NCI-H510A treated with DMSO at 0.1 percent for 48 hours (cell line): ENCODE measurements at places on chromosomes 6 and 20.

- no peak for DNase-seq
These were observed 17.2 kb downstream of the ZBTB2 start for GRCh38 chr6:151374036-151374683.

DNA sequence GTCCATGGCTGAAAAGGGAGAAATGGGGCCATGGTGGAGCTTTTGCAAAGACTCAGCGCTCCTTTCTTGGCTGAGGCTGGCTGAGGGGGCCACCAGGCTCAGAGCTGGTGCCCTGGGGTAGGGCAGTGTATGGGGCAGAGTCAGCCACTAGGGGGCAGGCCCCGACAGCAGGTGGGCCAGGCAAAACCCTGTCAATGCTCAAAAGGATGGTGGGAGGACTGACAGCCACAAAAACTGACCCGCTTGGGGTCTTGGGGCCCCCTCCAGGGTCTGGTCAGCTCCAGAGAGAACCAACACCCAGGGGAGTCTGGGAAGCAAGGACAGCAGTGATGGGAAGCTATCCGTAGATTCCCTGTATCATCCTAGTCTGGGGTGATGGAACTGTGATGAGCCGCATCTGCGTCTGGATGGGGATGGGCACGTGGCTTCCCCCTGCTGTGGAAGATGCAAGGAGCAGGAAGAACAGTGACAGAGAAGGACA, 306.9 kb downstream of the DHX35 start:
- peak; percentile 38 for DNase-seq

GRCh38 chr20:34797012-34797995, 28.1 kb downstream of the NCOA6 start:
- DNase-seq = no peak

GRCh38 chr20:12434672-12435071, 517.0 kb downstream of the BTBD3 start:
- DNase-seq = no peak

DNA sequence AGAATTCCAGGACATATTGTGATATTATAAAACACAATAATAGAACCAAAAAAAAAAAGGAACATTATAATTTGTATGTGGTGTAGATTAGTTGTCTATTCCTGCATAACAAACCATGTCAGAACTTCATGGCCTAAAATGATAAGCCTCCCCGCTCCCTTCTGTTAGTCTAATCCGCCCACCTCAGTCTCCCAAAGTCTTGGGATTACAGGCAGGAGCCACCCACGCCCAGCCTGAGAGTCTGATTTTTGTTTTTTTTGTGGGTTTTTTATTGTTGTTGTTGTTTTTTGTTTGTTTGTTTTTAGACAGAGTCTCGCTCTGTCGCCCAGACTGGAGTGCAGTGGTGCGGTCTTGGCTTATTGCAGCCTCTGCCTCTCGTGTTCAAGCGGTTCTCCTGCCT, 61.1 kb upstream of the C20orf144 start:
- DNase-seq = no peak

- DNase-seq = no peak
These were observed 341.1 kb upstream of the ZFP64 start for GRCh38 chr20:52532674-52533073.

DNA sequence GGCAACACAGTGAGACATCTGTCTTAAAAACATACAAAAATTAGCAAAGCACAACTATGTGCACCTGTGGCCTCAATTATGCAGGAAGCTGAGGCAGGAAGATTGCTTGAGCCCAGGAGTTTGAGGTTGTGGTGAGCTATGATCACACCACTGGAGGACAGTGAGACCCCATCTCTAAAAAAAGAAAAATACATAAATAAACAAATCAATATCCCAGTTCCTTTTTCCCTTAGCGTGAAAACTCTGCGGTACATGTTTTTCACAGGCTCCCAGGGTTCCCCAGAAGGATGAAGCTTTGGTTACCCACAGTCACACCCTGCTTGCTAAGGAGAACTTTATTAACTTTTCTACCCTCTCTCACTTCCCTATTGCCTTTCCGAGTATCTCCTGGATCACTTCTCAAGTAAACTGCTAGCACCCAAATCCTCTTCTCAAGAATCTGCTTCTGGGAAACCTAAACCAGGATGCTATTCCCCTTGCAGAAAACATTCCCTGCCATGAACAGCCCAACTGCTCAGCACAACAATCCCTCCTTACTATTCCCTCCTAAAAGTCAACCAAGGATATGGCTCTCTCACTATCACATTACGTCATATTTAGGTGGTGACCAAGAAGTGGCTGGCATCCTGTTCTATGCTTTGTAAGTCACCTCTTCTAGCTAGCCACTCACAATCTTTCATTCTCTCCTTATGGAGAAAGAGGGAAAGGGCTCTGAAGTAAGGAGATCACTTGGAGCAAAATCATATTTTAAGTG, 122.4 kb downstream of the IPCEF1 start:
- no peak for DNase-seq

- no peak for DNase-seq
These were observed 222.9 kb downstream of the TTLL2 start for GRCh38 chr6:167547751-167548150.

DNA sequence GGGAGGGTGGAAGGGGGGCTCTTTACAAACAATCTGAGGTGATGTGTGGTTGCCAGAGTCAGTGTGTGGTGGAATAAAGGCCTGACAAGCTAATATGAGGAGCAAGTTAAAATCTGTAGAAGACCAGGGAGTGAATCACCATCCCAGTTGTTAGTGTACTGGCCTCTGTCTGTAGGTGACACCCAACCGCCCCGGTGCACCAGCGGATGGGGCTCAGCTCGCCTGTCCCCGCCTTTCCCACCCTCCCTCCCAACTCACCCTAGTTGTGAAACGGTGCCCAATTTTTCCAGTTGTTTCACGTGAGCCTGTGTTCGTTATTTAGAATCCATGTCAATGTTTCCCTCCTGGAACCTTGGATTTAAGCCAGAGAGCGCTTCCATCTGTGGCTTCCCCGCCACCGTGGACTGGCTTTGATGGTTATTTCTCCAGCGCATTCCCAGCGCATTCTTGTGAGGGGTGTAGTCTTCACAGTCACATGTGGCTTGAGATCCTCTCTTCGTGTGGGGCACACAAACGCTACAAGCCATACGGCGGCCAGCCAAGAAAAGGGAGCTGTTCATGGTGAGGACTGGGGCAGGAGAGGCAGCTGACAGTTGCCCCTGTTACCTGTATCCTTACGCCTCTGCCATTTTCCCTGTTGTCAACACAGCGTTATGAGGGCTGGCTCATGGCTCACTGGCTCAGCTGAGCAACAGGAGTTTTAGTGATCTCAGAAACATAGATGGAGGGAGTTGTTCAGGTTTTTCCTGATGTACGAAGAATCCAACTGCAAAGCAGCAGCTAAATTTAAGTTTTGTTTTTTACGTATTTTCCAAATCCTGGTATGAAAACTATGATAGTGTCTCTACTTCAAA, 137.6 kb downstream of the ZDHHC14 start:
- DNase-seq = no peak

DNA sequence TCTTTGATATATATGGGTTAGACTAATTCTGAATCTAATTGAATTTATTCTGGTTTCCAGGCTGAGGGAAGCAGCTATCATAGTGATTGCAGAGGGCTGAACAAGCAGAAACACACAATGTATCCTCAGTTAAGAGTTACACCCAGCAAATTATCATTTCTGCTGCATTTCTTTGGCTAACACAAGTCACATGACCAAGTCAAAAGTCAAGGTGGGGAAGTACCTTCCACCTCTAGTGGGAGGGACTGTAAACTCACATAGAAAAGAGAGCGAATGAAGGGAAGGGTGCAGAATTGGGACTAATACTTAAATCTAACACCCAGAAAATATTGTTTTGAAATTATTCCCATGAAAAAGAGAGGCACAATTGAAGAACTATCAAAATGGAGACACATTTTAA, 719.7 kb upstream of the MMS22L start:
- DNase-seq = no peak

GRCh38 chr6:43636308-43636659, 644 bp downstream of the MAD2L1BP start:
- DNase-seq = no peak

- peak; percentile 58 for DNase-seq
These were observed 1.1 kb upstream of the PANK2 start for GRCh38 chr20:3887876-3888620.

DNA sequence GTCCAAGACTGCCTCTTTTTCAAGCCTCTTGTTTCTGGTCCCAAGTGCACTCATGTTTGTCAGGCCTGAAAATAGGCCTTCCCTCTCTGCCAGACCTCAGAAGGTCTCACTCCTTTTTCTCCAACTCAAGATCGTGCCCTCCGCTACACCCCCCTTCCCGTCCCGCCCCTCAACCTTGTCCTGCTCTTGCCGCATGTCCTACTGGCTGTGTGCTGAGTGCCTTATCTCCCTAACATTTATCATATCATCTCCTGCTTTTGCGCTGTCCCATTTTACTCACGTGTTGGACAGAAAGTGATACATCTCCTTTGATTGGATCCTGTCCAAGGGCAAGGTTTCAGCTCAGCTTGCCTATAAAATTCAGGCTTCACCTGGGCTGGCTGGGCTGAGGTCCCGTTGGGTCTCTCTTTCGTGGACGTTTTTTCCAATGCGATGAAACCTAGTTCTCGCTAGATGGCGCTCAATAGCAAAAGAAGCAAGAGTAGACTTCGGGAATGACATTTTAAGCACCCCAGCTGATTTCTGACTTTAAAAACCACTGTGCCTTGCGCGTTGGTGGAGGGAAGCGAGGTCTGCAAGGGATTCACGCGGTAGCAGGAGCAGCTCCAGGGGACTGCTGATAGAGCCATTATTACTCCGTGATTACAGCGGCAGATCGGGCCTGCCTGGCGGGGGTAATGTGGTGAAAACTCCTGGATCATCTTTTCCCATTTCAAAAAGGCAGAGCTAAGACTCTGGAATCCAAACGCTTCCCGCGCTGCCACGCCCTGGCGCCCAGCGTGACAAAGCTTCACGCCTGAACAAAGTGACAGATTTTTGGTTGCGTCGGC, 137.6 kb downstream of the IMPG1 start:
- peak; percentile 63 for DNase-seq

- DNase-seq = no peak
These were observed 48.8 kb downstream of the ERMARD start for GRCh38 chr6:169800116-169800667.
